ENCODE measurements at places on chromosomes 2 and 18.

- DNase-seq: no peak
These were observed 172.8 kb downstream of the VAPA start for GRCh38 chr18:10086458-10087210.

DNA sequence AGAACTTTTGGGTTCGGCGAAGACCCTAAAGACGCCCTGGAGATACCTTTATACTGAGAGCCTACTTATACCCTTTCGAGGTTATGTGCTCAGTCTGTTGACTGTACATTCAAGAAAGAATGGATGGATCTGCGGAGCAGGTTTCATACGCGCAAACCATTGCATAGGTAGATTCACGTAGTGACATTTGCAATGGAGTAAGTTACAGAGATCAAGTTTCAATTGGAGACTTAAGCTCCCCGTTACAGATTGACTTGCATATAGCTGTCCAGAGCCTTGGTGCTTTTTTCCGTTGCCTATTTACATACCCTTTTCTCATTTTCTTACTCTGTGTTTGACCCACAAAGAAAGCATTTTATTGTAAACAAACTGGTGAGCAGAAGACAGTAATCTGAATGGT is 923 bp downstream of the PSMD1 start:
- DNase-seq: no peak

- DNase-seq: no peak
These were observed 213.4 kb downstream of the STK39 start for GRCh38 chr2:168033966-168034365.

DNA sequence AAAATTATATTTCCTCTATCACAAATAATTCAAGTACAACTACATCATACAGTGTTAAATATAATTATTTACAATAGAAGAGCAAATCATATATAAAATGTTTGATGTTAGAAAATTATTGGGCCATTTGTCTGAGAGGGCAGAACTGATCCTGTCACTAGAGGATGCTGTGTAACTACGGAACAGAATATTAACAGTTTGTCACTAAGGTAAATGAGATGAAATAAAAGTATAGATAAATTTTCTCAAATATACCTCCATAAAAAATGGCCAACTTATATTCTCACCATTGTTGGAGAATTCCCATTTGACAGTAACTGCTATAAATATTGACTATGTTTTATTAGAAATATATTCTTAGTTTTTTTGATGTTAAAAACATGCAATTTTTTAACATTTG is 1067.4 kb upstream of the DDX18 start:
- no peak for DNase-seq

Data from GM12865 (cell line).